ENCODE measurements at places on chromosomes 6 and 20.

- no peak for DNase-seq
These were observed 18.8 kb upstream of the IER3 start for GRCh38 chr6:30763155-30763617.

- DNase-seq = no peak
These were observed 487.6 kb downstream of the PREX1 start for GRCh38 chr20:48339986-48340882.

GRCh38 chr6:45538641-45539547 is 161.2 kb upstream of the SUPT3H start:
- DNase-seq = no peak

- DNase-seq = no peak
These were observed 518.9 kb upstream of the JARID2 start for GRCh38 chr6:14726816-14727493.

DNA sequence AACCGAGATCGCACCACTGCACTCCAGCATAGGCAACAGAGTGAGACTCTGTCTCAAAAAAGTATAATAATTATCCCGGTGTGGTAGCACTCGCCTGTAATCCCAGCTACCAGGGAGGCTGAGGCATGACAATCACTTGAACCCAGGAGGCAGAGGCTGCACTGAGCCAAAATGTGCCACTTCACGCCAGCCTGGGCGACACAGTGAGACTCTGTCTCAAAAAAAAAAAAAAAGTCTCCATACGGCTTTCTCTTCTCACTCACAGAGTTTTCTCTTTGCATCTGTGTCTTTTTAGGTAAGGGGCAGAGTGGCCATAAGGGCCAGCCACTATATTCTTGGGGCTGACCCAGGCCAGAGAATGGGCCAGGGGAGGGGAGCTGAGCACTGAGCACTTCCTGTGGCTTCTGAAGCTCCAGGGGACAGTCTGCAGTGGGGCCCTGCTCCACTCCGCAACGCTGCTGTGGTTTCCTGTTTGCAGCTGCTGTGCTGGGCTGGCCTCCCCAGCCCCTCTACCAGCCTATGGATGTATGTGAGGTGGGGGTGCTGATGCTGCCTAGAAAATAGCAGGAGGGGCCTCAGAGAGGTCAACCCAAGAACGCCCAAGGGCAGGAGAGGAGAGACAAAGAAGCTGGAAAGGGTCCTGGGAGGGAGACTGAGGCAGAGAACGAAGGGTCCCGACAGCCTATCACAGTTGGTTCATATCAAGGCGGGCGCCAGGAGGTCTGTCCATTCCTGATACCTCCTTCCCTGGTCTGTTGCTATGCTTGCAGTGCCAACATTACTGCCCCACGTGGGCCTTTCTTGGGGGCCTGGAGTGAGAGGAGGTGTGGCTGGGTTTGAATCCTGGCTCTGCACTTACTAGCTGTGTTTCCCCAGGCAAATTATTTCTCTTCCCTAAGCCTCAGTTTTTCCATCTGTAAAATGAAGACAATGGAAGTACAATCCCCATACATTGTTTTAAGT is 16.0 kb downstream of the SLA2 start:
- DNase-seq = peak; percentile 76

DNA sequence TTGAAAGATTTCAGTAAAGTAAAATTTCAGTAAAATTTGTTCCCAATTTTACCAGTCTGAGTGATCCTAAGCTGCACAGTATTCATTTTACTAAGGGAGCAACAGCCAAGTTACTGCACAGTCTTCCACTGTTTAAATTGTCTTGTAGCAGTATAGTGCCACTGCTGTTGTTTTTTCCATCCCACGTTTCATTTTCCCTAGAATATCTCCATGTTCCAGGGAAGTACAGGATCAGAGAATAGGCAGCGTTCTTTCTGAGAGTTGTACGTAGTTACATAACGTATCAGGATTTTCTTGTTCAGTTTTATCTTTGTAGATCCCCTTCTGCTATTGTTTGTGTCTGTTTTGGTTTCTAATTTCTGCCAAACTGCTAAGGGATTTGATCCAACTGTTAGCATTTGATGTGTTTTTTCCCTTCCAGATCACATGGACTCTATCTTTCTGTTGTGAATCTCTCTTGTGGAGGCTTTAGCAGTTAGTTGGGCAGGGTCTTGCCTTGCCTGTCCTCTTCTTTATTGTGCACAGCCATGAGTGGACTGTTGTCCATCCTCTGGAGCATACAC is 38.4 kb downstream of the BCKDHB start:
- no peak for DNase-seq

DNA sequence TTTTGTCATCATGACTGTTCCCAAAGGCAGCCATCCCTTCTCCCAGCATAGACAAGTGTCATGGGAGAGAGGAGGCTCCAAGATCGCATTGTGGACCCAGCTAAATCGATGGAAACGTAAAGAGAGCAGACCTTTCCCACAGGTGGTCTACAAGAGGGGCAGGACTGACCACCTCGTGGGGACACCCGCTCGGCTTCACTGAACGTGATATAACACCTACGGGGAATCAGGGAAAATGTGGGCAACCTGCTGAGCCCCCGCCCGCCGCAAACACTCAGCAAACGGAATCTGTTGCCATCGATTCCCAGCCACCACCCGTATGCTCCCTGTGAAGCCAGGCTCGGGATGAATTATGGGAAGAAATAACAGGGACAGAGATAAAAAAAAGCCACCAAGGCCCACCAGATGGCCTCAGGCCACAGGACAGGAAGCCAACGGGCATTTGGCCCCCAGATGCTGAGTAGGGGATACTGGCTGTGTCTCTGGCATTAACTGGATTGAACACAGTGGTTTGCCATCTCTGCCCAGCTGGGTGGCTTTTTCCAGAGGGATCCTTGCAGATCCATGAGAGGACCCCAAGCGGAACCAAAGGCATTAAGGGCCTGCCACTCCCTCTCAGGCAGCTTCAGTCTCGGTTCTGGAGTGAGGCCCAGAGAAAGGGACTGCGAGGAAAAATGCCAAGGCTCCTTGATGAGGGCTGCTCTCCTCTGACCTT is 44.4 kb downstream of the BMP7 start:
- DNase-seq = no peak

- DNase-seq = no peak
These were observed 350.7 kb downstream of the KHDRBS2 start for GRCh38 chr6:61935242-61935846.

GRCh38 chr20:23105193-23105592 is 19.1 kb upstream of the CD93 start:
- DNase-seq = no peak

DNA sequence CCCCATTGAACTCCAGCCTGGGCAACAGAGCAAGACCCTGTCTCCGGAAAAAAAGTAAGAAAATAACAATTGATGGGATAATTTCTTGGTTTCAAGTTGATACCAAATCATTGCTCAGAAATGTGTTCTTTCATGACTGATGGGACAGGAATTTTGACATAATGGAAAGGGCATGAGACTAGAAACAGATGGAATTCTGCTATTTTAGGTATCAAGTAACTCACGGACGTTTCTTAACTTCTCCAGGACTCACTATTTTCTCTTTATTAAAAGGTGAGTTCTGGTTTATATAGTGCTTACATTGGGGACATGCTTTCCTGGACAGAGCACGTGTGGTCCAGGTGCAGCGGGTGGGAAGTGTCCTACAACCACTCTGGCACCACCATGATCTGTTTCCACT is 6.0 kb upstream of the DSP start:
- DNase-seq = no peak

DNA sequence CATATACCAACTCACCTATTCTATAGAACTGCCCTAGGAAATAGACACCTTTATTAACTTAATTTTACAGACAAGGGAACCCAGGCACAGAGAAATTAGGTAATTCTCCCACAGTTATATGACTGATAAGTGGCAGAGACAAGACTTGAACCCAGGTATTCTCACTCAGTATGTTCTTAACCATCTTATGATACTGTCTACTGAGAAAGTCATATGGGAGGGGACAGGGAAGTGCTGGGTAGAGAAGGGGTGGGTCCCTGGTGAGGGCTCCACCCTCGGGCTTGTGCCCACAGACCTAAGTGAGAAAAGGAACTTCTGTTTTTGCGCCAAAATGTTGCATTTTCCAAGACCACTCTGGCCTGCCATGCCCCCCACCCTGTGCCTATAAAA is 123.5 kb downstream of the RNF144B start:
- no peak for DNase-seq

- no peak for DNase-seq
These were observed 126.0 kb upstream of the ADGRF1 start for GRCh38 chr6:47168180-47168579.

DNA sequence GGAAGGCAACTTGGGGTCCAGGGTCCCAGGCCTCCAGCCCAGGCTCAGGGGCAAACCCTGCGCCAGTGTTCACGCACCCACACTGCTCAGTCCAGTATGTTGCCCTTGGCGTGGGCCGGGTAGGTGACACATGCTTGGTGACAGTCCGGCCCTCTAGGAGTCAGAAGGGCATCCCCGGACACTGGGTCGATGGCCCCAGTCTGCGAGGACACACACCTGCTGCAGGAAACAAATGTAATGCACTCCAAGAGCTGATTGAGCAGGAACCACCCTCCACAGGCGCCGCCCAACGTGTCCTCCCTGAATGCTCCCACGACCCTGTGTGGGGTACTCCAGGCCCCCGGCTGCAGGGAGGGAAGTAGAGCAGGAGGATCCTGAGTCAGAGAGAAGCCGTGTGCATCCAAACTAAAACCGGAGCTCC is 160.7 kb downstream of the DLL1 start:
- DNase-seq = peak; percentile 40

DNA sequence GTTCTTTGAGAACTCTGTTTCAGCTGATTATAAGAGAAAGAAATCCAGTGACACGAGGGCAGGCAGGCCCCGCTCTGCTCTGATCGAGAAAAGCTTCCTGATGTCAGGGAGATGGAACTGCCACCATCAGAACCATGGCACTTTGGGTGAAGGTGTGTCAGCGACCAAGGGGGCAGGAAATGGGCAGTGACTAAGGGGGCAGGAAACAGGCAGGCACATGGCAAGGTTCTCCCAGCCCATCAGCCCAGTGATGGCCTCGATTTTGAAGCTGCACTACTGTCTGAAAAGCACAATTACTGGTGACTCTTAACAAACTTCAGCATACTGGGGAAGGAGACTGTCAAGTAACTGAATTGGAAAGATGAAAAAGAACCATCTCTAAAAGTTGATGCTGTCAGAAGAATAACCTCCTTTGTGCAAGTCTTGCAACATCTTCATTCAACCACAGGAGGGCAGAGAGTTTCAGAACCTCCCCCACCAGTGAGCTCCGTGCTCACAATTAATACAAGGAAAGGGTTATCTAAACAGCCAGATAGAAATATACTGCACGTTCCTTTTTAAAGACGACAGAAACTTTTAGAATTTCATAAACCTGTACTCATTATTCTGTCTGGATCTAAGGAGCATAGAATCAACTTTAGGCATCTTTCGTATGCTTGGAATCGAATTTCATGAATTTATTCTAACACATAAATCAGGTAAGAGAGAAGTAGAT is 39.1 kb downstream of the TMX4 start:
- peak; percentile 58 for DNase-seq

DNA sequence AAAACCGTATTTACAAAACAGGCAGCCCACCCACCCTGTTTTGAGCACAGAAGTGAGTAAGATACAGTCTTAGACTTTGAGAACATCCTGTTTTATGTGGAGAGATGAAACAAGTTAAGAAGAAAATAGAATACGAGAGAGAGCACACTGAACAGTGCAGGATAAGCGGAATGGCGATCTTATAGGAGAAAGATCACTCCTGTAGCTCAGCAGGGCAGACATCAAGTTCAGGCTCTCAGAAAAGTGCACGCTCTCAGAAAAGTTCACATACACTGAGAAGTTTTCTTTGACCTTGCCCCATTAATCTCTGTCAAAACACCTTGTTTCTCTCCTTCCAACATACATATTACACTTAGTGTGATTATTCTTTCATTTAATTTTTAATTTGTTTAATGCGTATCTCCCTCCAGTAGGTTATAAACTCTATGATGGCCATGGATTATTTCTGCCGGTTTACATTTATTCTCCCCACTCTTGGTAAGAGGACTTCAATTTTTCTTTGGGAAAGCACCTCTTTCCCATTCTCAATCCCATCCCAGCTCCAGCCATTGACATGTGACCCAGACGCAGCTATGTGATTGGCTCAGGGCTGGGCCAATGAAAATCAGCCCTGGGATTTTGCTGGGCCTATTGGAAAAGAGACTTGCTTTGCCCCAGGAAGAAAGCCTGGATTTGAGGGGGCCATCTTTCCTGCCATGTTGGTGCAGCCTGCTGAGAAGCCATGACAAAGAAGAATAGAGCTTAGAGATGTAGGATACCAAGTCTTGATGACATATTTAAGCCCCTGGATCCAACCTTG is 16.2 kb downstream of the KCNB1 start:
- DNase-seq = no peak

GRCh38 chr6:16168858-16169257 is 40.0 kb downstream of the MYLIP start:
- no peak for DNase-seq

DNA sequence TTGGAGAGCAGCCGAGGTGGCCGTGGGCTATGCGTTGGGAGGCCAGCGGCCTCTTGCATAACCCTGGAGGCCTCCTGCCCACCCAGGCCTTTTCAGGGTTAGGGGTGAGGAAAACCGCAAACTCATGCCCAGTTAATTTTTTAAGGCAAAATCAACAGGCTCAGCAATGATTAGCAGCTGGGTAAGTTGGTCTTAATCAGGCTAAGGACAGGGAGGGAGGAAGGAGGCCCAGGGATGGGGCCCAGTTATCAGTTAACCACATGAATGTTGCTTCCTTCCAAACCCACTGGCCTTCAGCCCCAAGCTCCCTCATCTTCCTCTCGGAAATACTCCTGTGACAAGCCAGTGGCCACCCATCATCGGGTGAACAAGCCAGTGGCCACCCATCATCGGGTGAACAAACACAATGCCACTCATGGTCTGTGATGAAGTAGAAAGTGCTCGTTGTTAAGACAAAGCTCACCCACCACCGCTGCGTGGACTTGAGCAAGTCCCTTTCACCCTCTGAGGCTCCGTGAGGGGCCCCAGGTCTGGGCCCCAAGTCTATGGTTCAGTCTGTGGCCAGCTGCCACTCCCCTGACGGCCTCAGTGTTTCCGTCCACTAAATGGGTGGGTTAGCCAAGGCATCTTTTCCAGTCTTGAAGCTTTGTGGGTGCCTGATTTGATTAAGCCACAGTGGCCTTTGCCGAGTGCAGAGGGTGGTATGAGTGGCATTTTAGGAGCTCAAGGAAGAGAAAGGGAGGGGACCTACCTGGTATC is 39.4 kb downstream of the HNF4A start:
- no peak for DNase-seq

DNA sequence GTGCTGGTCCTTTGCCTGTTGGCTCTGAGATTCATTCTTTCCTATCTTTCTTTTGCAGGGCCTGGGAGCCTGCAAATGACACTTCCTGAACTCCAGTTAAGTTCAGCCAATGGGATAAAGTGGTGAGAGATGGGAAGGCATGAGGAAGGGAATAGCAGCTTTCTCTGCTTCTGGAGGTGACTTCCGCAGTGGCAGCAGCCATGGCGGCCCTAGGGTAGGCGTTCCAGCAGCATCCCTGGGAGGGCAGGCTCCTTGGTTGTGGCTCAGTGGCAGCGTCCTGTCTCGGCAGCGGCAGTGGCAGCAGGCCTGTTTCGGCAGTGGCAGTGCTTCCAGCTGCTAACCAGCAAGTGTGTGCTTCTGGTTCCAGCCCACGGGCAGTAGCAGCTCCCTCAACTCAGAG is 7.3 kb upstream of the MDFI start:
- no peak for DNase-seq

Measured in activated CD8-positive, alpha-beta memory T cell treated with anti-CD3 and anti-CD28 coated beads for 24 hours (primary cell).